Stimulated activated CD4-positive, alpha-beta T cell treated with anti-CD3 and anti-CD28 coated beads, Interleukin-1b, Interleukin-23, amount 100 ng/mL, for 1 hour (primary cell): ENCODE measurements at places on chromosomes 12 and 14.

DNA sequence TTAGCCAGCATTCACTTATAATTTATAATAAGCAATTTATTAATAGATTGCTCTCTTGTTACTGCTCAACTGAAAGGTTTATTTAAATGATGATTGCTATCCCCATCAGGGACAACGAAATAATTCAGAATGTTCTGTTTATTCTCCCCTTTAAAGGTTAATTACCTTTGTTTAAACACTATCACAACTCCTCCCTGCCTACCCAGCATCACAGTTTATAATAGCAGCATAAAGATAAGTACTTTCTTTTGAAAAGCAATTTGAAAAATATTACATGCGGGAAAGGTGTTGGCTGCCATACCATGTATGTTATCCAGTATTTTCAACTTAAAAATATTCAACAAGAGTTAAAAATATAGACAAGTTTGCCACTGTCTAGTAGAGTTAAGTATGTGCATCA lies 30.6 kb downstream of the SCAF11 start:
- DNase-seq: no peak

GRCh38 chr14:83894568-83894967 lies 1635.4 kb upstream of the FLRT2 start:
- no peak for DNase-seq

GRCh38 chr14:32584079-32584478 lies 255.0 kb downstream of the AKAP6 start:
- no peak for DNase-seq

- DNase-seq: no peak
Observed at GRCh38 chr12:80802652-80803400, 86.1 kb downstream of the MYF5 start.

- no peak for DNase-seq
Observed at GRCh38 chr12:119715268-119715620, 47.3 kb downstream of the PRKAB1 start.

GRCh38 chr12:91249054-91249453 lies 66.4 kb upstream of the DCN start:
- DNase-seq: no peak

GRCh38 chr12:2288471-2288870 lies 235.7 kb downstream of the CACNA1C start:
- no peak for DNase-seq

GRCh38 chr12:122421821-122422729 lies at the start of gene CLIP1:
TSS of gene CLIP1 (minus strand) at chr12:122422669. CDS start at chr12:122380452, 42,217 bp downstream.
- DNase-seq: no peak

GRCh38 chr12:52349196-52349595 lies 18.1 kb downstream of the KRT85 start:
- no peak for DNase-seq

- DNase-seq: no peak
Observed at GRCh38 chr12:8127138-8127537, 3.7 kb downstream of the CLEC4A start.

DNA sequence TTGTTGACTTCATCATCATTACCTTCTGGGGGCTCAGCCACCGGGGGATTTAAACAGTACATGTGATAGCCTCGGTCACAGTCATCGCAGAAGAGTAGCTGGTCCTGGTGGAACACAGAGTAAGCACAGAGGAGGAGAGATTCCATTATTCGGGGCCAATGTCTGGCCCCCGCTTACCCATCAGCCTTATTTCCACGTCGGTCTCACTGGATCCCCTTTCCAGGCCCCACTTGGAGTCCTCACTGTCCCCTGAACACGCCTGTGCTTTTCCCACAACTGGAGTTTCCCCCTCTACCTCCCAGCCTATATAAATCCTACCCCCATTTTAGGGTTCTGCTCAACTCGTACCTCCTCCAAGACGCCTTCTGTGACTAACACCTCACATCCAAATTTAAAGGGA lies 274.0 kb downstream of the DPF3 start:
- DNase-seq: no peak

- DNase-seq: no peak
Observed at GRCh38 chr12:75116646-75117198, 92.9 kb downstream of the KCNC2 start.

DNA sequence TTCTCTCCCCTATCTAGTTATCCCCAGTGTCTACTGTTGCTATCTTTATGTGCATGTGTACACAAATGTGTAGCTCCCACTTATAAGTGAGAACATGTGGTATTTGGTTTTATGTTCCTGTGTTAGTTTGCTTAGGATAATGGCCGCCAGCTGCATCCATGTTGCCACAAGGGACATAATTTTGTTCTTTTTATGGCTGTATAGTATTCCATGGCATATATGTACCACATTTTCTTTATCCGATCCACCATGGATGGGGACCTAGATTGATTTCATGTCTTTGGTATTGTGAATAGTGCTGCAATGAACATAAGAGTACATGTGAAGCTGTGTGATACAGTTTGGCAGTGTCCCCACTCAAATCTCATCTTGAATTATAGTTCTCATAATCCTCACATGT lies 218.1 kb downstream of the KSR2 start:
- DNase-seq: no peak

DNA sequence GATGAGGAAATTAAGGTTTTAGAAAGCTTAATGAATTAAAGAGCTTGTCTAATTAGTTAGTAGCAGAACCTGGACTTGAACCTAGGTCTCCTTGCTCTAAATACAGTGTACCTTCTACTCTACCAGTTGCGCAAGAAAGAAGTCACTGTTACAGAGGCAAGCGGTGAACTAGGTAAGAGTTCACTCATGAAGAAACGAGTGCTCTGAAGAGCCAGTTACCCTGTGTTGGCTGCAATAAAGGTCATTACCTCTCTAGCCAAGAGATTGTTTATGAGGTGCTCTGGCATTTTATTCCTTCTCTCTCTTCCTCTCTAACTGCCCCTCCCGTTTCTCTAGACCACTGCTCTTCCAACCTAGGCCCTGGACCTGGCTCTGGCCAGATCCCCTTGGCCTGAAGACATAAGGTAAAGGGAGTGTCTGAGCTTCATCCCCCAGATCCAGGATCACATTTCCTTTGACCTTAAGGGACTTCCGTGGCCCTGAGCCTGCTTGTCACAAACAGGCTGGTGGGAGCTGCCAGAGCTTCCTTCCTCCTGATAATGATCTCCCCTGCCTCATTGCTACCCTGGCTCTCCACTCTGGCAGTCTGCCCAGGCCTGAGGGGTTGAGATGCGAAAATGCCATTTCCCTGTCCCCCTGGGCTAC lies 1.9 kb downstream of the RNASE7 start:
- no peak for DNase-seq

GRCh38 chr12:48442179-48442847 lies 30.0 kb upstream of the ANP32D start:
- DNase-seq: no peak

GRCh38 chr14:93160353-93160801 lies 24.3 kb downstream of the MOAP1 start:
- DNase-seq: no peak

DNA sequence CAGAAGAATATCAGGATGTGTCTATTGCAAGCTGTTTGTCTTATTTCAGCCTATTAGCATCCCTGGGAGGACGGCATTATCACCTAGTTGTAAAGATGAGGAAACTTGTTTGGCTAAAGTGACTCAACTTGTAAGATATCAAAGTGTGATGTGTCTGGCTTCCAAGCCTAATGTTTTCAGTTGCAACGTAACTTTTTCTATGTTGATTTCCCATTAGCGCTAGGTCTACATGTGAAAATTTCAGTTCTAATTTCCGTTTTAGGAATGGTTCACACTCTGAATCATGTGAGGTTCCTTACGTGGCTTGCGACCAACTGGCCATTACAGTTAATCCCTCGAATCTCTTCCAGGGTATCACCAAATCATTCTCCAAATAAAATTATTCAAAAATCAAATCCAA lies 58.0 kb downstream of the LLPH start:
- no peak for DNase-seq

DNA sequence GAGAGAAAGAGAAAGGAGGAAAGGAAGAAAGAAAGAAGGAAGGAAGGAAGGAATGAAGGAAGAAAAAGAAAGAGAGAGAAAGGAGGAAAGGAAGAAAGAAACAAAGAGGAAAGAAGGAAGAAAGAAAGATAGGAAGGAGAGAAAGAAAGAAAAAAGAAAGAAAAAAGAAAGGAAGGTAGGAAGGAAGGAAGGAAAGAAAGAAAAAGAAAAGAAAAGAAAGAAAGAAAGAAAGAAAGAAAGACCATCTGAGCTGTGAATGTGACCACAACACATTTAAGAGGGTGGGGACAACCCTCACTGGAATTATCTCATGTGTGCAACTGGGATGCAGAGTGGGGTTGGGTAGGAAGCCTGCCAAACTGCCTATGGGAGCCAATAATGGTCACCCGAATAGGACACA lies 36.0 kb upstream of the BATF start:
- DNase-seq: no peak

DNA sequence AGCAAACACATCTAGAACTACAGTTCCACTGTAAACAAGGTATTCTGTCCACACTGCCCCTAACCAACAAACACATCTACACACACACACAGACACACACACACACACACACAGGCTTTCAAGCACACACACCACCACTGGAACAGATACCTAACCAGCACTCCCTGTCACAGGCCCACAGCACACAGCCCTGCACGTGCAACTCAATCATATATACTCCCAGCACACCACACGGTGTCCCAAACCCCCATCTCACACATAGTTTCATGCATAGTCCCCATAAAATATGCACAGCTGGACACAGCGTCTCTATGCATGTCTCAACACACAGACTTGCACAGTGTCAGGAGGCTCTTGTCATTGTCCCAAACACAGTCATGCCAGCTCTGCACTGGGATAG lies 27.6 kb downstream of the KRT8 start:
- no peak for DNase-seq

- no peak for DNase-seq
Observed at GRCh38 chr12:106634206-106634605, 51.4 kb downstream of the RFX4 start.

DNA sequence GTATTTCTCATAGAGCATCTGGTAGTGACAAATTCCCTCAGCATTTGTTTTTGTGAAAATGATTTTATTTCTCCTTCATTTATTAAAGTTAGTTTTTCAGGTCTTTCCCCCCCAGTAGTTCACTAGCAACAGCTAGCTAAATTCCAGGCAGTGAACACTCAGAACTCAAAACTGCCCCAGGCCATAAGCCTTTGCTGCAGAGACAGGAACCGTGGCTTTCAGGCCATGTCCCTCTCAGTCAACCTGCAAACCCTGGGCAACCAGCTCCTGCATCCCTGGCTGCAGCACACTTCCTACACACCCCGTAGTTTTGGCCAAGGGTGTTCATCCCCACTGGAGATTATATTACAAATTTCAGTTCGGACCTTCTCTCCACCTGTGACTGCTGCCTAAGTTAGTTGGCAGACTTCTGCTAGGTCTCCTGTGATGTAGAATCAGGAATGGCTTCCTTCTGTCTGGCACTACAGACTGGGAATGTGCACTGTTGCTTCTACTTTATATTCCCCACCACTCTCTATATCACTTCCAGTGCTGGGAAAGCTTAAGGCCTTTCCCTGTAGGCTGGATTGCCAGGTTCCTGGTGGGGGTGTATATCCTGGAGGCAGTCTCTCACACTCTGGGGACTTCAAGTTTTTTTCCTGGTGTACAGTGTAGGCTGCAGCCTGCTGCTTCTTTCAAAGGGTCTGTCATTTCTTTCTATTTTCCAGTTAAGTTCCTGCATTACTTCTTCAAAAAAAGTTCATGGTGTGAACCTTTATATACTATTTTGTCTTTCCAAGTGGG lies 924.4 kb upstream of the LRFN5 start:
- no peak for DNase-seq

- DNase-seq: no peak
Observed at GRCh38 chr14:63893701-63894458, 41.1 kb downstream of the SYNE2 start.

DNA sequence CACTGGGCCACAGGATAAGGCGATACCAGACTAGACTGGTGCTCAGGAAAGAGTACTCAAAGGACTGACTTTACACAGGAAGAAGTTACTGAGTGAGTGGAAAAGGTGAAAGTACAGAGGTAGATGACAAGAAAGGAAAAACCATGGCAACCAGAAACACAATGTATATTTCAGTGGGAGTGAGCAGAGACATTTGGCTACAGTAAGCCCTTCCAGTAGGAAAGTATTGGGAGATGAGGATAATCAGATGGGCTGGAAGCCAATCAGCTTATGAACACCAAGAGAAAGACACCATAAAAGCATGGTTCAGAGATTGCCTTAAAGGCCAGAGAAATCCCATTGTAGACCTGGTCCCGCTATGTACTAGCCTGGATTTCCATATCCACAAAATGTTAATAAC lies 51.6 kb downstream of the TMTC1 start:
- DNase-seq: no peak

- DNase-seq: no peak
Observed at GRCh38 chr12:23169012-23169695, 544.2 kb downstream of the ETNK1 start.

DNA sequence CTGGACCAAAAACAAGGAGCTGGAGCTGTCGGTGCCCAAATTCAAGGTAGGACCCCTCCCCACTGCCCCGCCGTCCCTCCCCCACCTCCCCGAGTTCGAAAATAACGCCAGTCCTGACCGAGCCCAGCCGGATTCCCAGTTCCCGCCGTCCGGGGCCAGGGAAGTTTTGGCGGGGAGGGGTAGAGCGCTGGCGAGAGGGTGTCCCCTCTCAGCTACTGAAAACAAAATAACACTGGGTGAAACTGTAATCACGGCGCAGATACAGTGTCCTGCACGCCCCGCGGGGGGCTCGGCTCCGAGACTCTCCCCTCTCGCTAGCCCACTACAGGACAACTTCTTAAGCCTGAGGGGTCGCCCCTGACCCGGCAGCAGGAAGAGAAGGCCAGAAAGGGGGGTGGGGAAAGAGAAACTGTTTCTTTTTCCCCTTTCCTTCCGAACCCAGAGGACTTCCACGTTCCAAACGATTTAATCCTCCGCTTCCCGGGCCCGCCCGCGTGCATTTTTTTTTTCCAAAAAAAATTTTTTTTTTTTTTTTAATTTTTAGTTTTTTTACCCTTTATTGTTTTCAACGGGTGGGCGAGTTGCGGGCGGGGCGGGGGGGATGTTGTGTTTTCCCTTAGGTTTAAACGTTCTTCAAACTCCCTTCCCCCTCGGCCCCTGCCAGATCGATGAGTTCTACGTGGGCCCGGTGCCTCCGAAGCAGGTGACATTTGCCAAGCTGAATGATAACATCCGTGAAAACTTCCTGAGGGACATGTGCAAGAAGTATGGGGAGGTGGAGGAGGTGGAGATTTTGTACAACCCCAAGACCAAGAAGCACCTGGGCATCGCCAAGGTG lies 1.6 kb downstream of the SETD1B start:
- no peak for DNase-seq

DNA sequence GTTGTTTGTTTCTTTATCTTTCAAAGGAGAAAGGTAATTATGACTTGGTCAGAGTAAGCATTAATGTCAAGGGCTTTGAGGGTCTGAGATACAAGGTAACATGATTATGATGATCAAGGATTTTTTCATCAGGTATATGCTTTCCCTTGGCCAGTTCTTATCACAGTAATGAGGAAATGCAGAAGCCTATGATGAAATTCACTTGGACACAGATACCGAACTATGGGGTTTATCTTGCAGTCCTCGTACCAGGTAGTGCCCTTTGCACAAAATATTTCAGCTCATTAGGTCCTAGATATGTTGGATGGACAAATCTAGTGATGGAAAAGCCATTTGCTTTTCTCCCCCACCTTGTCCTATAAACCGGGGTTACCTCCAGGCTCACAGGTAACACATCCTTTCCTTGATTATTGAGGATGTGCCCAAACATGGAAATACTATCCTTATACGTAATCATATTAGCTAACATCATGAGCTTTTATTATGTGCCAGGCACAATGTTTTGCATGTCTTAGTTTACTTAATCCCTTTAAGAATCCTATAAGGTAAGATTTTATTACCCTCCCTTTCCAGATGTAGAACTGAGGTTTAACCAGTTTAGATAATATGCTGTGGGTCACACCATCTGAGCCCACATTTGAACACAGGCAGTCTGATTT lies 7.0 kb upstream of the RASSF3 start:
- DNase-seq: no peak
